Caudate nucleus (tissue), 63 donors: ENCODE measurements at places on chromosomes 13 and 19.

DNA sequence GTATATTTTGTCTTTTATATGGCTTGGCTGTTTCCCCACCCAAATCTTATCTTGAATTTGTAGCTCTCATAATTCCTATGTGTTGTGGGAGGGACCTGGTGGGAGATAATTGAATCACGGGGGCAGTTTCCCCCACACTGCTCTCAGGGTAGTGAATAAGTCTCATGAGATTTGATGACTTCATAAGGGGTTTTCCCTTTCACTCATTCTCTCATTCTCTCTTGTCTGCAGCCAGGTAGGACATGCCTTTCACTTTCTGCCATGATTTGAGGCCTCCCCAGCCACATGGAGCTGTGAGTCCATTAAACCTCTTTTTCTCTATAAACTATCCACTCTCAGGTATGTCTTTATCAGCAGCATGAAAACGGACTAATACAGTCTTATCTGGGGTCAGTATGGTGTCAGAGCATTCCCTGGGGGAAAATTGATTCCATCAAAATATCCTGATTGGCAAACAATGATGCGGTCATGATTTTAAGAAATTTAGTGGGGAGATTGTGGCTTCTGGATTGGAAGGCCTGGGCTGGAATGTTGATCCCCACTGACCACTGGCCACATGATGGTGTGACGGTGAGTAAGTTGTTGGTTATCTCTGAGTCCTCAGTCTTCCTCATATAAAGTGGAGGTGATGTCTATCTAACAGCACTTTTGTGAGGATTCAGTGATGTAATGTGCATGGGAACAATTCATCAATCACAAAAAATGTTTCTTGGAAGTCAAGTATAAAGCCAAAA is 27.5 kb upstream of the ANKRD10 start:
- no peak for DNase-seq

DNA sequence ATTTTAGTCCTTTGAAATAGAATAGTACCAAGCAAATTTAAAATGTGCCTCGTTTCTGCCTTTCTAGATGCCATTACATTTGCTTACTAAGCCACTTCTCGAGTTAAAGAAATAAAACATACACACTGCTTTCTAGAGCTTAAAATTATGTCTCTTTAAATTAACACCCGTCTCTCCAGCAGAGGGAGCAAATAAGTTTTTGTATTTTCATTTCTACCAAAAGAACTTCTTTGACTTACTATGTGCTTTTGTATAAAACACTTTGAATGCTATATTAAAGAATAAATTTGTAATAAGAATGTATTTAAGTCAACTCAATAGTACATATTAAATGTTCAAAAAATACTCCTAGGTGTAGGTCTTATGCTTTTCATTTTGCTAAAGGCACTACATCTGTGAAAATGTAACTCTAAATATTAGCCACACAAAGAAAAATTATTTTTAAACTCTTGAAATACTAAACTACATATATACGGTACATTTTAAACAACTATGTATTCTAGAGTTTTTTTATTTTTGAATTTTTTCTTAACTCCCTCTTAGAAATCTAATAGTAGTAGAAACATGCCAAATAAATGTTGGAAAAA is 269.3 kb upstream of the MIR17HG start:
- DNase-seq = no peak

DNA sequence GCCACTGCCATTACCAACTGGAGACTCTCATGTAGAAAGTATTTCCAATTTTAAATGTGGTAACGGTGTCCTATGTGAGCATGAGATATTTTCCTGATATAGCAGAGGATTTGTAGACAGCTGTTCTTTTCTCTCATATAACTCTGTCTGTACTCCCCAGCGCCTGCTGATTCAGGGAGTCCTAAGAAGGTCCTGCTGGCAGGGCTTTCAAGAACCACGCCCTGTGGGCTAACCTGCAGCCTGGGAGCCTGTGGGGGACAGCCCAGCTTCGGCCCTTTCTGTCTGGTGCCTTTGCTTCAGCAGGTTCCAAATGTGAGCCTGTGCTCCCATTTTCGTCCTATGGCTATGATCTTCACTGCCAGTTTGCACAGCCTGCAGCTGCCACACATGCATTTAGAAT is 316.8 kb downstream of the ATP8A2 start:
- DNase-seq = no peak

DNA sequence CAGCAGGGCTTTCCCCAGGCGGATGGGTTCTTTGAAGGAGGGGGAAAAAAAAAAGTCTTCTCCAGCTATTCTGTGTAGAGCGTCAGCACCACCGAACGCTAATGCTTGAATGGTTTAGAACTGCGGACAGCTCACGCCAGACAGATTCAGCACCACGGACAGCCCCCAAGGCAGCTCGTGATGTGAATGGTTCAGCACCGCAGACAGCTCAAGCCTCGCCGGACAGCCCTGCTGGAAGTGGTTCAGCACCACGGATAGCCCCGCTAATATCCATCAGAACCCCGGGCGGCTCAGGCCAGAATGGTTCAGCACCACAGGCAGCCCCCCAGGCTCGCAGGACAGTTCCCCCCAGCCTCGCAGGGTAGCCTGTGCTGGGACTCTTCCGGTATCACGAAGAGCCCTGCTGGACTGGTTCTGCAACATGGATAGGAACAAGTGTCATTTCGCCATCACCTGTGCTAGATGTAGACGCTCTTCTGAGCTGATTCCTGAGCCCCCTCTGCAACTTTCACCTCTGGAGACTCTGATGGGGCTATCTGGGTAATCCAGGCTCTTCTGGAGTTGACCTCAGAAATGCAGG is 4.9 kb upstream of the SMIM17 start:
- DNase-seq = peak; percentile 17
